ENCODE measurements at places on chromosomes 3 and 15.

DNA sequence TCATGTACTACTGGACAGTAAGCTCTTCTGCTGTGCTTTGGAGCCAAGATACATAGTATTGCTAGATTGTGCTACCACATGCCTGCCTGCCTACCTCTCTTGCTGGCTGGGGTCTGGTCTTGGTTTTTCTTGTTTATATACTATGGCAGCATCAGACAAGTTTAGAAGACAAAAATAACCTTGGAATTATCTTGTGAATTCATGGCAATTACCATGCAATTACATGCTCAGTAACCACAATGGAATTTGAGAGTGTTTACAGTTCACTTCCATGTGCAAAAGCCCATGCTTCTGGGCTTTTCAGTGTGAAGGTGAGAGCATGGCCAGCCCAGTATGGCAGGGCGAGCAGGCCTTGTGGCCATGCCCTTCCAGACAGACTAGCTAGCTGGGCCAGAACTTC lies 48.0 kb upstream of the C15orf61 start:
- DNase-seq, result no peak

GRCh38 chr3:153277029-153277428 lies 115.0 kb downstream of the RAP2B start:
- no peak for DNase-seq

- DNase-seq, result no peak
These were observed 18.6 kb downstream of the SERP1 start for GRCh38 chr3:150527464-150528255.

DNA sequence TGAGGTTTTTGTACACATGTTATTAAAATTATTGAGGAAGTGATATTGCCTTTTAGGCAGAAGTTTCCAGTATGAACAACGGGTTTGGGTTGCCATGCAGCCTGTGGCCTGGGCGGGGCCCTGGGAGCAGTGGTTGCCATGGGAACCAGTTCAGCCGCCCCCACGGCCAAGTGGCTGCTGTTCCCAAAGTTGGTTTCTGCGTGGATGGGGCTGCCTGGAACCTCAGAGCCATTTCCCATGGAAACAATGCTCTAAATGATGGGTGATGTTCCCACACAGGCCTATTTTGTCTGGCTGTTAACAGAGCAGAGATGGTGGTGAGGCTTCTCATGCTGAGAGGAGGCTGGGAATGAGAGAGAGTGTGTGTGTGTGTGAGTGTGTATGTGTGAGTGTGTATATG lies 19.5 kb downstream of the MRAS start:
- DNase-seq, result no peak

GRCh38 chr3:5120446-5120845 lies 1.6 kb upstream of the ARL8B start:
- no peak for DNase-seq

GRCh38 chr15:65059931-65060596 lies 7.7 kb downstream of the RASL12 start:
- no peak for DNase-seq

DNA sequence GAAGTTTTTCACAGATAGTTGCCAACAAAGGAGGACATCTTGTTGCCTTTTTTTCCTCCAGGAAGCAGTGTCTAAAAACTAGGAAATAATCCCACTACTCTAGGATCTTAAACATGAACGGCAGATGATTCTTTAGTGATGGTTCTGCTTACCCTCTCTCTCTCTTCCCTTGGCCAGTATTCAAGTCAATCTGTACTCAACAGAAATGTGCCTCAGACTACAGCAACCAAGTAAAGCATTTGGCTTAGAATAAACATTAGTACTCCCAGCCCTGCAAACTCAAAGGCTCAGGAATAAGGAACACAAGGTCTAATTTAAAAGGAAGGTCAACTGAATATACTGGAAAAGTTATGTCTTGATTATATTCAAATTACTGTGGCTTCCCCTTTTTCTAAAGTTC lies 8.7 kb downstream of the NPTN start:
- DNase-seq, result no peak

GRCh38 chr15:75727851-75728715 lies 15.4 kb upstream of the CSPG4 start:
- peak; percentile 65 for DNase-seq

DNA sequence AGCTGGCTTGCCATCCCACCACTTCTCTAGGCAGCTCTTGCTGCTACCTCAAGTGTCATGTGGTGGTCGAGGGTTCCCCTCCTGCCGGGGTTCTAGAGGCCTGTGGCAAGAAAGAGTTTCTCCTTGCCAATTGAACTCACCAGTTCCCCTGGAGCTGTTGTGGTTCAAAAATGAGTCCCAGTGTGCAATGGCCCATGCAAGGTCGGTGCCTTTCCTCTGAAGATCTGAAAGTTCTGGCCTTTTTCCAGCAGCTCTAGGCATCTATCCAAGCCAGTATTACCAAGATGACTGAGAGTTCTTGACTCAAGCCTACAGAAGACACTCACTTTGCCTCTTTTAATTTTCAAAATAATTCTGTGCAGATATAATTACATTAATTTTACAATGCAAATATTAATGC lies 163.6 kb downstream of the KCNMB2 start:
- DNase-seq, result no peak

DNA sequence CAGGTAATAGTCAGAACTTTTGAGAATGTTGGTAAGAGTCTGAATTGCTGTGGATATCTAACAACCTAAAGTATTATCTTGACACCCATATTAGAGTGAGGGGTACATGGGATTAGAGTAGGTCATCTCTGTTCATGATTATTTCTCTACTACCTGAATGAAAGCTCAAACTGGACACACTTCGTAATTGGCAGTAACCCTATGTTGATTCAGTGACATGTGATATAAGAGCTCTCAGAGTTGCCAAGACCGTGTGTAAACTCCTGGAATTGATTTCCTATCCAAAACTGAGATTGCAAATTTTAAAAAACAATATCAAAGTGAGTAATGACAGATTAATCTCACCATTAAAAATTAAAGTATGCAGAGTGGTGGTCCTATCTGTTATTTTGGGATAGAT lies 214.8 kb upstream of the ARHGEF26 start:
- no peak for DNase-seq

GRCh38 chr15:30997270-30997669 lies 5.8 kb upstream of the MTMR10 start:
- DNase-seq, result no peak

- no peak for DNase-seq
These were observed 254.5 kb downstream of the FAM43A start for GRCh38 chr3:194939949-194940770.

DNA sequence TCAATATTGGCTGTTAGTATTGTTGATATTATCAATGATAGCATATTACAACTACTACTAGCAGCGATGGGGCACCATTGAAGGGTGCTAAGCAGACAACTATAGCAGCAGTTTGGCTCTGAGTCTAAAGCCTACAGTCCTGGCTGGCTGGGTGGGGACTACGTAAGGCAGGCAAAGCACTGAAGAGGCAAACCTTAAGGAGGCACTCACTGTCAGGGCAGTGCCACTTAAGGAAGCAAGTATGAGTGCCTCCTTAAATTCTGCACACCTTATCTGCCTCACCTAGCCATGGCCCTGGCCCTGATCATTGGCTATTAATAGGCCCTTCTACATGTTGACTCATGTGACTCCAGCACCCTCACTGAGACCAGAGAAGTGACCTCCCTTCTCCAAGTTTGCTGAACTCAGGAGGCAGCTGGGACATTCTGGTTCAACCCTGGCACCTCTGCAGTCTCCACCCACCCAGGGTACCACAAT lies 20.6 kb downstream of the CDCP1 start:
- no peak for DNase-seq

- no peak for DNase-seq
These were observed 234.9 kb upstream of the SATB1 start for GRCh38 chr3:18660059-18660458.

DNA sequence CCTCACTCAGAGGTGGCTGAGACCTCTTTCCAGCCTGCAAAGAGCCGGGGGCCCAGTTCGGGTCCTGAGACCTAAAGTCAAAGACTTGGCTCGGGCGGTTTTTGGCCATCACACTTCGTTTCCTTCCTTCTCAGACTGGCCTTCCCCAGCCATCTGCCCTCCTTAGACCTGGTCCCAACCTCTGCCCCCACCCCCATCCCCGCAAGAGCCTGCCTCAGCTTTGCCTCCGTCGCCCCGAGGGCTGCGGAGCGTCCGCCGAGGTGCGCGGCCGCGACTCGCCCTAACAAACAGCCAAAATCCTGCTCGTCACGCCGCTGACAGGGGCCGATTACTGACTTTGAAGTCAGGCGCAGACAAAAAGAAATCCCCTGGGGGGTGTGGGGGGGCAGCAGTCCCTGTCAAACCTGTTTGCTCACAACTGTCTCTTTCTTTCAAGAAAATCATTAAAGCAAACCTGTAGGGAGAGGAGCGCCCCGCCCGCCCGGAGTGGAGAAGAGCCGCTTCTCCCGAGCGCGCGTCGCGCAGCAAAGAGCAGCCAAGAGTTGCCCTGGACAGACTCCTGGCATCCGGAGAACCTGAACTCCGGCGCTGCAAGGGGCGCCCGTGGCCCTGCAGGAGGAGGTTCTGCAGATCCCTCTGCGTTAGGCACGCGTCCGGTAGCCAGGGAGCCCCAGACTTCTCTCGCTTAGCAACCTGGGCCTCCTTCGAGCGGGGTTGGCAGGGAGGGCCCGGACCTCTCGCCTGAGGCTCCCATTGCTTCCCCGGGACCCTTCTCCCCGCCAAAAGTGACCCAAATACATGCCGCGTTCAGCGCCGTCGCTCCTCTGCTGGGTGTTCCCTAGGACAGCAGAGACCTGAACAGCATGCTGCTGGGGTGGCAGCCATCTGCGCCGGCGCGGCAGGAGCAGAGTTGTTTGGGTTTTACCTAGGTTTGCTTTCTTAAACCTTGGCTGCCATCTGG lies 4.5 kb downstream of the SOX14 start:
- DNase-seq, result no peak

GRCh38 chr3:120568598-120568997 lies 27.5 kb upstream of the NDUFB4 start:
- peak; percentile 2 for DNase-seq

GRCh38 chr15:98801234-98801561 lies 152.9 kb downstream of the IGF1R start:
- DNase-seq, result no peak

DNA sequence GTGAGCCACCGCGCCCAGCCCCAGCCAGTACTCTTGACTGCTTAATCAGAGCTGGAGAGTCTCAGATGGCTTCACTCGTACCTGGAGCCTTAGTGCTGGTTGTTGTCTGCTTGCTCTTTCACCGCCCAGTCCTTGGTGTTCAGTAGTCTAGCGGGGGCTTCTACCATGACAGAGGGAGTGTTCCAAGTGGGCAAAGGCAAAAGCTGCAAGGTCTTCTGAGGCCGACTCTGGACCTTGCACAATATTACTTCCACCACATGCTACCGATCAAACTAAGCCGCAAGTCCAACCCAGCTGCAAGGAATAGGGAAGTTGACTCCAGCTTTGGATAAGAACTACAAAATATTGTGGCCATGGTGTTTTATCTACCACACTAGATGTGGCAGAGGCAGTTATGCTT lies 6.6 kb downstream of the PARL start:
- peak; percentile 98 for DNase-seq

GRCh38 chr15:45747426-45747825 lies 112.6 kb downstream of the SQOR start:
- no peak for DNase-seq

DNA sequence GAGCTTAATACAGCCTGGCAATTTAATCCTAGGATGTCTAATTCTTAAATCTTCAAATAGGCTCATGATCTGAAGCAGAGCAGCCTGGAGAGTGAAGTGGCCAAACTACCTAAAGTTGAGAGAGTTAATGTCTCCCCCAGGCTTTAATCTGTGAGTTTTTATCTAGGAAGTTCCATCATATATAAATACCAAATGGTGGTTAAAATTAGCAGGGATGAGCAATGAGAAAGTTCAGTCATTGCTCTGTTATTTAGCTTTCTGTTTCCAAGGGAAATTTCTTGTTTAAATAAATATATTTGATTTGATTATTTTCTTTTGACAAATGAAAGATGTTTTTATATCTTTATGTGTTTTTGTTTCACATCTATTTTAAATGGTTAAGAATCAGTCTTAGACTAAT lies 274.4 kb upstream of the UMPS start:
- DNase-seq, result no peak

DNA sequence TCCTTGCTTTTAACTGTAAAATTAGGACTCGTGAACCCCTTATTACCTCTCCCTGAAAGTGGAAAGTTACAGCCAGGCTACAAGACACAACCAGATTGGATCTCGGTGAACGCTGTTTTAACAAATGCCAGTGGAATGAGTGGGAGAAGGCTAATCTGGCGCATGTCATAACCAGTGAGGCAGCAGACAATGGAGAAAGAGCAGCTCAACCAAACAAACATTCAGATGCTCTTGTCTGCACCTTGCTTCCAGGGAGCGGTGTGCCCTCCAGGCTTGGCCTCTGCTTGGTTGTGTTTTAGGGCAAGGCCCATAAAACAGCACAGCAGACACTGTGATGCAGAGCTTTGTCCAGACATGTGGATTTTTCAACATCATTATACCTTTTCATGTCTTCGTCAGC lies 45.9 kb upstream of the ATP1B3 start:
- DNase-seq, result no peak

GRCh38 chr15:41115652-41116115 lies 396 bp downstream of the INO80 start:
- DNase-seq, result peak; percentile 78

DNA sequence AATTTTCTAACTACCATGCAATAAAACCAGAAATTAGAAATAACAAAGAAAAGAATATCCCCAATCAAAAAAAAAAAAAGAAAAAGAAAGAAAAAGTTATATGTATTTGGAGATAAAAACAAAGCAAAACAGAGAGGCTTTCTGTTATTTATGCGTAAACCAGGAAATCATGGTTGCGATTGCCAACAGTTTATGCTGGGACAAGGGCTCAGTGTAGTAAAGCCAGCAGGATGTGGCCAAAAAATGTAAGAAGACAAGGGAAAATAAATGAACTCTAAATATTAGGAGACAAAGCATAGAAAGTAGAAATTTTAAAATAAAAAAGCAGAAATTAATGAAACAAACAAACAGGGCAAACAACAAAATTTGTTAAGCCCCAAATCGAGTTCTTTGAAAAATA lies 27.2 kb upstream of the GOLGA8J start:
- DNase-seq, result no peak

DNA sequence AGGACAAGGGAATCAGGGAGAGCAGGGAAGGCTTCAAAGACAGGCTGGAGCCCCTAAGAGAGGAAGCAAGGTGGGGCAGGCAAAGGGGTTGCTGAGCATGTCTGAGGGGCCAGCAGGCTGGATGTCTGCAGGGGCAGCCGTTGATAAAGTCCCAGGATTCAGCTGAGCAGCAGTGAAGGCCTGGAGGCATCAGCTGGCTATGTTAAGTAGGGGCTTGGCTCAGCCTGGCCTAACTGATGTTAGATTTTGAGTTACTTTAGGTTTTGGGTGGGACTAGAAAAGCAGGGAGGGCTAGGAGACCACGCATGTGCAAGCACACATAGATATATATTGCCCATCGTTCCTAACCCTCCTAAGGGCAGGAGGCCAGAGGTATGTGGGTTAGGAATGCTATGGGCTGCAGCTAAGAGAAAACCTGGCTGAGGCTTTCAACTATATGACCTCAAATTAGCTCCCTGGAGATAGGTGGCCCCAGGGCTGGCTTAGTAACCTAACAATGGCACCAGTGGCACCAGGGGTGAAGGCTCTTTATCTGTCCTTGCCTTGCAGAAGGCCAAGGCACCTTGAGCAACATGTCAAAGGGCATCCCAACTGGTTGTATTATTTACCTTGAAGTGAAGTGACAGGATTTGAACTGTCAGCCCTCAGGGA lies 331.5 kb upstream of the CTDSPL start:
- DNase-seq, result no peak

GRCh38 chr3:23035927-23036640 lies 167.0 kb upstream of the UBE2E2 start:
- no peak for DNase-seq

- no peak for DNase-seq
These were observed 18.4 kb downstream of the ITGA11 start for GRCh38 chr15:68413363-68414205.

GRCh38 chr3:188106454-188106853 lies 47.5 kb upstream of the LPP start:
- DNase-seq, result no peak
